PC-9 (cell line): ENCODE measurements at places on chromosomes 11 and 22. TPM values are rescaled to one million over a fixed set of nuclear protein-coding genes. Genes with fewer than 3 reads are reported as not detected.

The TIGD3 gene
- total RNA-seq, result 1.7 and 1.8 TPM in 2 replicates

The PAX6 gene
- 19.8 and 29.0 TPM in 2 replicates for total RNA-seq

The SCGB1D2 gene
- not detected in 2 replicates for total RNA-seq

The TRPC6 gene
- not detected in 2 replicates for total RNA-seq

The ZC3H7B gene
- total RNA-seq, result 54.5 and 62.7 TPM in 2 replicates

The CECR2 gene
- total RNA-seq, result not detected in 2 replicates

The FAM83F gene
- 8.1 and 9.1 TPM in 2 replicates for total RNA-seq

The APOBEC3C gene
- total RNA-seq, result 64.6 and 66.5 TPM in 2 replicates

The TUB gene
- total RNA-seq, result not detected in 2 replicates

The MDK gene
- 399 and 464 TPM in 2 replicates for total RNA-seq

The LRFN4 gene
- 13.8 and 26.6 TPM in 2 replicates for total RNA-seq

The FAM180B gene
- not detected in 2 replicates for total RNA-seq

The FGF4 gene
- total RNA-seq, result not detected in 2 replicates

The GLYAT gene
- not detected in 2 replicates for total RNA-seq

The SHISAL1 gene
- 0.94 and 1.2 TPM in 2 replicates for total RNA-seq

The TEF gene
- 19.4 and 28.2 TPM in 2 replicates for total RNA-seq

The APOBEC3H gene
- 1.5 and 2.5 TPM in 2 replicates for total RNA-seq

The LARGE2 gene
- 1.4 and 2.6 TPM in 2 replicates for total RNA-seq

The LRRN4CL gene
- total RNA-seq, result 1.0 and 1.3 TPM in 2 replicates

The NUMA1 gene
- total RNA-seq, result 221 and 267 TPM in 2 replicates

The KCNC1 gene
- not detected in 2 replicates for total RNA-seq

The ARFIP2 gene
- total RNA-seq, result 42.7 and 49.5 TPM in 2 replicates

The TSSK2 gene
- total RNA-seq, result not detected in 2 replicates

The VPREB1 gene
- total RNA-seq, result not detected in 2 replicates

The FADS1 gene
- 114 and 150 TPM in 2 replicates for total RNA-seq

The PTGDR2 gene
- total RNA-seq, result 0.18 TPM in 1 of 2 replicates, not detected in the other

The RIC3 gene
- total RNA-seq, result not detected in 2 replicates

The CD3E gene
- total RNA-seq, result not detected in 2 replicates

The HEPACAM gene
- total RNA-seq, result not detected in 2 replicates

The TUBA8 gene
- total RNA-seq, result 0.72 TPM in 1 of 2 replicates, not detected in the other
